ENCODE measurements at places on chromosomes 4 and X.
A peak's percentile ranks its signal among the peaks of the same experiment; 100 is the strongest.

- DNase-seq, result no peak
Measured at GRCh38 chrX:151904989-151905388, 7.7 kb upstream of the MAGEA4 start.

DNA sequence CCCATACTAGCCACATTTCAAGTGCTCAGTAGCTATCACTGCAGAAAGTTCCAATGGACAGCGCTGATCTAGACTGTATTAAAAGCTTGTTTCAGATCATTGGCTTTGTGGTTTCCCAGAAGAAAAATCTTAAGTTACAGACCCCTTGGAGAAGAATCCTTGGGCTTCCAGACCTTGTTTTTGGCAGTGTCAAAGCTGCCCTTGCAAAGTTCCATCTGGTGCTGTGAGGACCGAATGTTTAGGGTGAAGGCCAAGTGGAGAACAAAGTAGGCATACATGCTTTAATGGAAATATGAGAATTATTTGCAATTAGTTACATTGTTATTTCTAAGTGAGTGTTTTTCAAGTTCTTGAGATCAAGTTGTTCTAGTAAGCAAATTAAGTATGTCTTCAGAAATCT, 144.7 kb downstream of the FRMPD4 start:
- DNase-seq, result no peak

- DNase-seq, result no peak
Measured at GRCh38 chrX:19964017-19964710, 26.7 kb downstream of the BCLAF3 start.

GRCh38 chrX:40266490-40267333, 169.0 kb upstream of the BCOR start:
- peak; percentile 46 for DNase-seq

DNA sequence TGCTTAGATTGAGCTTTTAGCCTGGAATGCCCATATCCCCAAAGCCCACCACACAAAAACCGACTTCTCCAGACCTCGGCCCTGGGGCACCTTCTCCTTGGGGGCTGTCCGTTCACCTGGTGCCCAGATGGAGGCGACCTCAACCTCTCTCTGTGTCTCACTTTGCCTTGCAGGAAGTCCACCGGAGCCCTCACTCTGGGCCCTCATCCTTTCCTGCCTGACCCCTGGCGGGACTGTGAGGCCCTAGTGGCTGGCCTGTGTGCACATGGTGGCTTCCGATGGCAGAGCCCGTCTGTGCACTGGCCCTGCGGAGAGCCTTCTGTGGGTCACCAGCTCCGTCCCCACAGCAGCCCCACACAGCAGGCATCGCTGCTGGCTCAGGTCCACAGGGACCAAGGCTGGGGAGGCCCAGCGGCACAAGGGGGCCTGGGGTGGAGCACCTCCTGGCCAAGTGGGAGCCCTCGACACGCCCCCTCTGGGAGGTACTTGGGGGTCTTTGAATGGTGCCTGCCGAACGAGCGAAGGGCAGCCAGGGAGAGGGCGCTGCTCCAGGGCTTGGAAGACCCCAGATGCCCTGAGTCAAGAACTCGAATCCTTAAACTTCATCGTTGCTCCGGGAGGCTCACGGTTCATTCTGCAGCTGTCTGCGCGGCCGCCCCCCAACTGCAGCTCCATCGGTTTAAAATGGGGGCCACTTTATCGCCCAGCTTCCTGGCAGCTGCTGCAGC, 97.2 kb upstream of the ADRA2C start:
- no peak for DNase-seq

- no peak for DNase-seq
Measured at GRCh38 chr4:102633100-102633499, 127.7 kb downstream of the MANBA start.

DNA sequence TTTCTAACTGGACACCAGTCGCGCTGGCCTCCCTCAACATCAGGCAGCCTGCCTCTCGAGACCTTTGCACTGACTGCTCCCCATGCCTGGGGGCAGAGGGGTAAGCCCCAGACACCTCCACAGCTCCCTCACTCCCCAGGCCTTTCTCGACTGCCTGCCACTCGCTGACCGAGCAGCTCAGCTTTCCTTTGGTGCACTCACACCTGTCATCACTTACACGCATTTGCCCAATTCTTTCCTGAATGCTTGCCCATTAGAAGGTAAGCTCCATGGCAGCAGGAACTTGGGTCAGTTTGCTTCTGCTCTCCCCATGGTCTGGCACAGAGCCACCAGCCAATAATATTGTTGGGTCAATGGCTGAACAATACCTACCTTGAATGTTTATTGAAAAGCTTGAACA, 32.2 kb upstream of the PROM1 start:
- DNase-seq, result no peak

- DNase-seq, result no peak
Measured at GRCh38 chr4:8557151-8558076, 22.8 kb upstream of the GPR78 start.

GRCh38 chrX:118807151-118808017, 16.2 kb upstream of the ZCCHC12 start:
- DNase-seq, result peak; percentile 60

- peak; percentile 16 for DNase-seq
Measured at GRCh38 chr4:5863461-5864113, 29.3 kb downstream of the CRMP1 start.

GRCh38 chr4:139901531-139902320, 236.1 kb downstream of the MGST2 start:
- no peak for DNase-seq

- peak; percentile 38 for DNase-seq
Measured at GRCh38 chr4:110198435-110199416, at the start of gene ELOVL6. Gene ELOVL6 (minus strand): TSS chr4:110198615. CDS start chr4:110198335, 280 bp downstream.

DNA sequence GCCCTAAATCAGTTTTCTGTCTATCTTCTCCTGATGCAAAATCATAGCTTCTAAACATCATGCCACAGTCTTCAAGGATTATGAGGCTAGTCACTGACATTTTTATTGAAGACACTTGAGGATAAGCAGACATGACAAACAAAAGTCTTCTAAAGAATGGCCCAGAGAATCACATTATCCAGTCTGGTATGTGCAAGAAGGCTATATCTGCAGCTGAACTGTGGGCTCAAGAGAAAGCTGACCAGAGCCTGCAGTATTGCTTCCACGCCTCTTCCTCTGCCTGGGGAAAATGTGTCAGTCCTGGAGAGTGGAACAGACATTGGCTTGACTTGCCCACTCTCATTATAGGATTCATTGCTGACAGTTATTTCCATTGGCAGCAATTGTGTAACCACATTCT, 553.5 kb downstream of the SPOCK3 start:
- no peak for DNase-seq

DNA sequence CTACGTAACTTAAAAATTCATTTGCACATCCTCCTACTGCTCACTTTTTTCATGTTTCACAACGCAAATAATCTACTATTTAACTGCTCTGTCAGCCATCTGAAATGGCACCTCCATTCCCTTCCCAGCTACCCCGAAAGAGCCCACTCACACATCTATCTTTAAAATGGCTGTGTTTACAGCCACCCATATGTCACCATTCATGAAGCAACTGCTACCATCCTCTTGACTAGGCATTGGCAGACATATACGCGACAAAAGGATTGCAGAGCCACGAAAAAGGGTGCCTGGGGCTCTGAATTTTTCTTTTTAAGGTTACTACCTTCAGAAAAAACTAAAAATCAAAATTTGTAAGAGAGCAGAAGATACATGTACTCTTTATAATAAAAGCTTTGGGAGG, 11.5 kb downstream of the SH3RF1 start:
- no peak for DNase-seq

GRCh38 chr4:175421506-175421905, 390.6 kb downstream of the GPM6A start:
- DNase-seq, result no peak

All from NCI-H1436 (cell line).